Activated CD8-positive, alpha-beta T cell treated with anti-CD3 and anti-CD28 coated beads for 36 hours (primary cell): ENCODE measurements at places on chromosomes 6 and 20.
A peak's percentile ranks its signal among the peaks of the same experiment; 100 is the strongest.

- no peak for DNase-seq
Observed at GRCh38 chr6:78020586-78020985, 367.7 kb downstream of the MEI4 start.

GRCh38 chr6:5537967-5538366 is 276.7 kb downstream of the FARS2 start:
- no peak for DNase-seq

GRCh38 chr6:84771125-84771755 is 6.8 kb upstream of the TBX18 start:
- DNase-seq, result no peak

DNA sequence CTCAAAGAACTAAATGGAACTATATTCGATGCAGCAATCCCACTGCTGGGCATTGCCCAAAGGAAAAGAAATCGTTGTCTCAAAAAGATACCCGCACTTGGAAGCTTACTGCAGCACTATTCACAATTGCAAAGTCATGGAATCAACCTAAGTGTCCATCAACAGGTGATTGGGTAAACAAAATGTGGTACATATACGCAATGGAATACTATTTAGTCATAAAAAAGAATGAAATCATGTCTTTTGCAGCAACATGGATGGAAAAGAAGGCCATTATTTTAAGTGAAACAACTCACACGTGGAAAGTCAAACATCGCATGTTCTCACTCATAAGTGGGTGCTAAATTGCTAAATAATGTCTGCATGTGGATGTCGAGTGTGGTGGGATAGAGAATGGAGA is 70.9 kb upstream of the MPC1 start:
- DNase-seq, result no peak

DNA sequence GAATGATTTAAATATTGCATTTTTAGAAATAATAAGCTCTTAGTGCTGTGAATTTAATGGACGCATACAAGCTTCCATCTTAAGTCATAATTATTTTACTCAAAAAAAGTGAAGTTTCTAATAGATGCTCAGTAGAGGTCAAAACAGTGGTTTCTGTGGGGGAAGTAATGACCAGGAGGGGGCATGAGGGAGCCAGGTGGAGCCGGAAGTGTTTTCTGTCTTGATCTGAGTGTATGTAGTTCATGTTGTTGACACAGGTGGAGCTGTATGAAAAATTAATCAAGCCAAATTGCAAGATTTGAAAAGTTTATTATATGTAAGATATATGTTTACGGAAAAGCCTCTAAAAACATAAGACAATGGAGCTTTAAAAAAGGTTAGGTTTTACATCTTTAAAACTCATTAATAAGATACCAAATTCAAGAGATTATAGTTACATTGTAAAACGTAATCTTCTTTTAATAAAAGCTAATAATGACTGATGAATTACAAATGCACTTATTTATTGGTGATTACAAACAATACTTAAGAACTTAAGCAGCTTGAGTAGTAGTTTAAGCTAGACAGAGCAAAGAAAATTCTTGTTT is 68.0 kb downstream of the PLAGL1 start:
- peak; percentile 75 for DNase-seq

GRCh38 chr20:11072982-11073381 is 399.2 kb upstream of the JAG1 start:
- DNase-seq, result no peak

DNA sequence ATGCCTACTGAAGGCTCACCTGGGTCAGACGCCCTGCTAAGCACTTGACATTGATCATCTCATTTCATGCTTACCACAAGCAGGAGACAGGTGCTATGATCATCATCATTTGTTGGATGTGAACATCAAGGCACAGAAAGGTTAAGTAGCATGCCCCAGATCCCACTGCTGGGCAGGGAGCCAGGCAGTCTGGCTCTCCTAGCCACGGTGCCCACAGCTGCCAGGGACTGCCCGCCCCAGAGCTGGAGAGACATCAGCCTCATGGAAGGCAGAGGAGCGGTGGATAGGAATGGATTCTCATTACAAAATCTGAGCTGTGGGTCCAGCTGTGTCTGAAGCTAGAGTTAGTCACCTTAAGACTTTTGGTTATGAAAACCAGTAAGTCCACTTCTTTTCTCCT is 3.6 kb downstream of the SULF2 start:
- no peak for DNase-seq

DNA sequence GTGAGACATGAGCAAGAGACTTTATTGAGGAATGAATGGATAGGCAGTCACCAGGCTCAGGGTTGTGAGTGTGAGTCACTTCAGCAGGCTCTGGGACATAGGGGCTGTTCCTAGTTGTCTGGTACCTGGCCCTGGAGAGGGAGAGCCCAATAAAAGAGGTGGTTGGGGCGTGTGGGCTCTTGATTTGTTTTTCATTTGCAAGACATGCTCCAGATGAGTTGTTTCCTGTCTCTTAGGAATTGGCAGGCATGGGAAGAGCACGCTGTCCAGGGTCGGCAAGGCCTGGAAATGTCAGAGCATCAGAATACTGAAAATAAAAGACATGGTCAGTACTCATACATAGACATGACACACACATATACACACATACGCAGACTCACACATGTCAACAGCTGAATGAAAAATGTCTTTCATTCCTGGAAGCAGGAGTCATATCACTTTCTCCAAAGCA is 166.3 kb upstream of the SULF2 start:
- DNase-seq, result no peak

DNA sequence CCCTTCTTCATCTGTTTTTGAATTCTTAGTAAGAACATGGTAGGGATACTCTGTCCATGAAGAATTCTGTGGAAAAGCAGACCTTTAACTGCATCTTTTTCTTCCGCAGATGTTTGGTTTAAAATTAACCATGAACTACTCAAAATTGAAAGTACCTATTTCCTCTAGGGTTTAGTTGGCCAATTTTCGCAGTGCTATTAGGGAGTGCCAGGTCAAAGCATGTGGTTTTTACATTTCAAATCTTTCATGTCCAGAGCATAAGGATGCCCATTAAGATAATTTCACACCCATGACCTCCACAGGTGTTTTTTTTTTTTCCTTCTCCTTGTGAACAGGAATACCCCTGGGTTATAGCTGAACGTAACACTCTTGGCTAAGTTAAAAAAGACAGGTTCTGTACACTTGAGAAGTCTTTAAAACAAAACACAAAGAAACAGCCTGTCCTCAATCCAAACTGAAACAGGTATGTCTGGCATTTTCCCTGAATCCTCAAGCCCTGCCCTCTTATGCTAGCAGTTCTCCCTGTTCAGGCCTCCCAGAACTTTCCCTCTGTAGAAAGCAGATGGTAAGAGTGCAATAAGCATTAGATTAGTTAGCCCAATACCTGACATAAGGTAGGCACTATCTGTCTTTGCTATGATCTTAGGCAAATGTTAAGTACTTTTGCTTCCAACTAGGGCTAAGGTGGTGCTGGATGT is 67.1 kb downstream of the ELOVL5 start:
- DNase-seq, result no peak

GRCh38 chr20:11451793-11452291 is 465.9 kb upstream of the BTBD3 start:
- DNase-seq, result no peak

- no peak for DNase-seq
Observed at GRCh38 chr6:168153553-168153952, 74.5 kb upstream of the FRMD1 start.

GRCh38 chr6:81800666-81801065 is 48.2 kb upstream of the TENT5A start:
- DNase-seq, result no peak

GRCh38 chr20:32626859-32627636 is 41.9 kb upstream of the NOL4L start:
- DNase-seq, result peak; percentile 22

- no peak for DNase-seq
Observed at GRCh38 chr6:165458134-165458533, 148.7 kb upstream of the C6orf118 start.

DNA sequence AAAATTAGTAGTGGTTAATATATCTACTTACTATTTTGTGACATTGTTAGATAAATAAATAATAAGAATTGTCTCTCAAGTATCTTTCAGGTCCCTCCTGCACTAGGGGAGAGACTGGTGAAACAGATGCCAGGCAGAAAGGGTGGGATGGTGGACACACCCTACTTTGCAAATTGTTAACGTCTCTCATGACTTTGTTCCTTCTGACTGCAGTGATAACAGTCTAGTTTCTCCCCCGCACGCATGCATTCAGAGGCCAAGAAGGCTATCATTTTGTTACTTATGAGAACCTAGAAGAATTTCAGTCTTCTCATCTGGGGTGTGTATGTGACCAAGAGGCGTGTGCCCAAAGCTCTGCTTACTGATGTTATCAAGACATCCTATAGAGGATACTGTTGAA is 152.3 kb downstream of the EDN1 start:
- no peak for DNase-seq

DNA sequence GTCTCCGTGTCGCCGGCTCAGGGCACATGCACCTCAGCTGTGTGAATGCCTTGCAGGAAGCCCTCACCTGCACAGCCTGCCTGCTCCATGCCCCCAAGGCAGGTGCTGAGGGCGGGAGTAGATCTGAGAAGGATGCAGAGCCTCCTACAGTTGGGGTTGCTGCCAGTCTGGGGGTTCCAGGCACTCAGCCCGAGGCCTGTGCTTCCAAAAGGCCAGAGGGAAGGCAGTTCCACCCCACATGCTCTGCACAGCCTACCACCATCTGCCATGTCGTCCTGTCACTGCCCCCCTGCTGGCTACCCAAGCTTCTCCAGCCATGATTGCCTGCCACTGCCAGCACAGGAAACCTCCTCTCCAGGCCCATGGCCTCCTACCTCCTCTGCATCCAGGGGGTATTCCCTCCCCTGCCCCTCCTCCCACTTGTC is 19.3 kb downstream of the ACSS1 start:
- no peak for DNase-seq
